Stimulated activated CD8-positive, alpha-beta memory T cell treated with anti-CD3 and anti-CD28 coated beads, Interleukin-4, amount 100 ng/mL, for 48 hours (primary cell): ENCODE measurements at places on chromosomes 1 and 21.

- DNase-seq: no peak
Measured at GRCh38 chr1:45713711-45714110, 25.7 kb downstream of the TMEM69 start.

DNA sequence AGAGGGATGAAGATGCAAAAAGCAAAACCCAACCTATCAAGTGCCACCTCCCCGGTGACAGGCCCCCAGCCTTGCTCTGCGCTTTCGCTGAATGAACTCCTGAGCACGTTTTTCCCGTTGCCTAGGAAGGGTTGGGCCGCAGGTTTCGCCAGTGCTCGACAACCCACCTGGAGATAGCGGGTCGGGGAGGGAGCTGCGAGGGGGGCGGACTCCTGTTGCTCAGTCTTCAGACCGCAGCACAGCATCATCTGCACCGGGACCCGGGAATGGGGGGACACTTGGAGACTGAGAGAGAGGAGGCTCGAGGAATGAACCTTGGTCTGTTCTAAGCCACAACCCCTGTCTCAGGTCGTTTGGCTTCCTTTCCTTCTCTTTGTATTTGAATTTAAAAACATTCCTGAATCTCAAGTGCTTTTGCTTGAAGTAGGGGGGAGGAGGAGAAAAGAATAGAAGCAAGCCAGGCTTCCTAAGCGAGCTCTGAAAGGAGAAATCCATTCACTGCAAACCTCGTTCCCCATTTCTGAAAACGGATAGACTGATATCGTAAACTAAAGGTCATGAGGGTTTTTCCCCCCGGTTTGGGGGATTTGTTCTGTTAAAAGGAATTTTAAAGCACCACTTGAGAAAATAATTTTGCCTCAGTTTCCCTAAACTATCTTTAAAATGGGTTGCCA, 1.2 kb downstream of the AK5 start:
- DNase-seq: peak; percentile 33

DNA sequence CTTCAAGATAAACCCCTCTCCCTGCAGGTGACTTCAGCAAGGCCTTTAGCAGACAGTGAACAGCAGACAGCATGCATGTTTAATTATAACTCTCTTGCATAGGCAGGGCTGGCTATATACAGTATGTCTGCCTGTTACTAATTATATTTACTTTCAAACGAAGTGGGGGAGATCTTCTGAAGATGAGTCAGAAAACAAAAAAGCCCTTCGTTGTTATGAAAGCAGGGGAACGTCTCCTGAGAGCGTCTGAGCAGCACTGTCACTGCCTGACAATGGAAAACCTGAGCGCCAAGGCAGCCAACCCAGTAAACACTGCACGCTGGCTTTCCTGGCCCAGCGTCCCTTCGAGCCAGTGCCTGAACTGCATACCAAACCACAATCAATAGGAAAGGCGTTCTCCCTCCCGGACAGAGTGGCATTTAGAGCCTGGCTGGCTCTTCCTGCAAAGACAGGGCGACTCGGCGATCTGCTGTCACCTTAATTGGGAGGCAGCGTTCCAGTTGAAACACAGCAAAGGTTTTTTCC, 54.1 kb downstream of the TOMM20 start:
- DNase-seq: peak; percentile 74

DNA sequence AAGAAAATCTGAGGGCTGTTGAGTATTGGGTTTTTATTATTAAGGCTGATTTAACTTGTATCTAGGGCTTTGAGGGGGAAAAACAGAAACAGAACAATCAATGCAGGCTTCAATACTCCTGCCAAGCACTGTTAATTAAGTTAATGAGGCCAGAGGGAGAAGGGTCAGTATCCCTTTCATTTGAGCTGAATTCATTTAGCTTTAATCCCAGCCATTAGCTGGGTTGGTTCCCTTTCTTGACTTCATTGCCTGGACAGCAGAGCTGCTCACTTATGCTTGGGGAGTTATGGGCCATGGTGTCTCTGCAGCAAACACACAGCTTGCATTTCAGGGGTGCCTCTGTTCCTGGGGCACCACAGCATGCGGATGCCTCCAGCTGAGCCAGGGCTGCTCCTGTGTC, 16.3 kb downstream of the TLR5 start:
- DNase-seq: no peak
